ENCODE measurements at places on chromosomes 1 and 21.

DNA sequence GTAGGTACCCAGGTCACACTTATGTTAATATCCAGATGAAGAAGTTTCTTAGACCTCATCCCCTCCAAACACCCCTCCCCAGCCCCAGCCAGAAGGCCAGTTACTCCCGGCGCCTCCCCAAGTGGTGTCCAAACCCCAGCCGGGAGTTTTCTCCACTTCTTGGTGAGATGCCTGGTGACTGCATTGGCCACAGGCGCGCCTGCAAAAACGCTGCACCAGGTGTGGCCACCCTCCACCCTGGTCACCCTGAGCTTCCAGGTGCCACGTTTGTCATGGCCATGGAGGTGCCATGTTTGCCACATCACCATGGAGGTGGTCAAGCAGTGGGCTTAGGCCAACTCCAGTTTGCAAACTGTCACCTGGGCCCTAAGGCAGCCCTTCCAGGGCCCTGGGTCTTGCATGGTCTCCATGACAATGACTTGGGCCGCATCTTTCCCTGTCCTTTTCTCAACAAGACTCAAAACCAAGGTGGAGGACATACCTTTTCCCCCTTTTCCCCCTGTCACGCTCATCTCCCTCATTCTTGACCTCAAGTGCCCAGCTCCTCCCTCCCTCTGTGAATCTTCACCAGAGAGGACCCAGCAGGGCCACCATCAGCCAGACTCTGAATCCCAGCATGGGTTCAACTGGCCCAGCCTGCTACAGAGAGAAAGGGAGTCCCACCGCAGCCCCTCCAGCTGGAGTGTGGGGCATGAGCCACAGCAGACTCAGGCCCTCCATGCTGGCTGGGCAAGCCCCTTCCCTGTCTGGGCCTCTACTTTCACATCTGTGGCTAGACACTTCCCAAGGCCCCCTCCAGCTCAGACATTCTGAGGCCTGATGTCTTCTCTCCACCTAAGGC lies 125.9 kb upstream of the ZBTB40 start:
- no peak for DNase-seq

DNA sequence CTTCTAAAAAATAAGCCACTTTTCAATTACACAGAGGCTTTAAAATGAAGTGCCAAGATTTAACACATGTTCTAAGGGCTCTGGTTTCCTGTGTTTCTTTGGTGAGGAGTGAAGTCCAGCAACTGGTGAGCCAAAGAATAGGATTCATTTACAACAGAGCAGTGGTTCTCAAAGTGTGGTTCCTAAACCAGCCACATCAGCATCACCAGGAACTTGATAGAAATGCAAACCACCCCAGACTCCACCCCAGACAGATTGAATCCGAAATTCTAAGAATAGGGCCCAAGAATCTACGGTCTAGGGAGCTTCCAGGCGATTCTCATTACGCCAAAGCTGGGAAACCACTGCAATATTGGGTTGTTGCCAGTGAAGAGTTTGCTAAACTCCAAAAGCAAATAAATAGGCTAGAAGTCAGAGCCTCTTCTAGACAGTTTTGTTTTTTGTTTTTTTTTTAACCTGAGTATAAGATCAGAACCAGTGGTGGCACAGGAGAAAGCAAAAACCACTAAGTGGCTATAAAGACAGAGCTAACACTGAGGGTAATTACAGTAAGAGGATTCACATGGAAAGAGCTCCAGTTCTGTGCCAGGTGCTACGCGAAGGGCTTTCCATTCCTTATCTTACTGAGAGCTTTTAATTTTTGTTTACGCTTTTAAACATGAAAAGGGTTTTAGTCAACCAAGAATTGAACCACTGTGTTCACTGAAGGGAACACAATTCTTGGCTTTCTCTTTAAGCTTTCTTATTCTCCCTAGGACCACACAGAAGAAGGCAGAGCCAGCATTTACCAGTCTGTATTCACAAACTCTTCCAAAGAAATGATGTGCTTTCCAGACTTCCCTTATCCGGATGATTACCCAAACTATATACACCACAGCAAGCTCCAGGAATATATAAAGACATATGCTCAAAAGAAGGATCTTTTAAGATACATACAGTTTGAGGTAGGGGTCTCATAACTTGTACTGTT lies 42.4 kb upstream of the FMO2 start:
- DNase-seq = no peak

- DNase-seq = no peak
Measured at GRCh38 chr21:42387843-42388340, 8.0 kb downstream of the TMPRSS3 start.

DNA sequence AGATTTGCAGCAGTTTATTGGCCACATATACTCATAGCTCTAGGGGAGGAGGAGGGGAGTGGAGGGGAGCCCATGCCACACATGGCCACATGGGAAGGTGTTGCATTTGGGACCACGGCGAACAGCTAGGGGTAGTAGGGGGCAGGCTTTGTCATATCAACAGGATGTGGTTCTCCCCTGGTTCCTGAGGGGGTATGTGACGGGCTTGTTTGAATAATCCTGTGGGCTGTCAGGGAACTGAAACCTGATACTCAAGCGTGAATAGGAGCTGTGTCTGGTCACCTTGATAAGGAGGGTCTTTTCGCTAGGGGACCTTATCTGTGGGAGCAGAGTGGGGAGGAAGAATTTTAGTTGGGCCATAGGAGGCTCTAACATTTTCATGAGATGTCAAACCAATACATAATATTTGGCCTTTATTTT lies 264.7 kb downstream of the CTH start:
- no peak for DNase-seq

DNA sequence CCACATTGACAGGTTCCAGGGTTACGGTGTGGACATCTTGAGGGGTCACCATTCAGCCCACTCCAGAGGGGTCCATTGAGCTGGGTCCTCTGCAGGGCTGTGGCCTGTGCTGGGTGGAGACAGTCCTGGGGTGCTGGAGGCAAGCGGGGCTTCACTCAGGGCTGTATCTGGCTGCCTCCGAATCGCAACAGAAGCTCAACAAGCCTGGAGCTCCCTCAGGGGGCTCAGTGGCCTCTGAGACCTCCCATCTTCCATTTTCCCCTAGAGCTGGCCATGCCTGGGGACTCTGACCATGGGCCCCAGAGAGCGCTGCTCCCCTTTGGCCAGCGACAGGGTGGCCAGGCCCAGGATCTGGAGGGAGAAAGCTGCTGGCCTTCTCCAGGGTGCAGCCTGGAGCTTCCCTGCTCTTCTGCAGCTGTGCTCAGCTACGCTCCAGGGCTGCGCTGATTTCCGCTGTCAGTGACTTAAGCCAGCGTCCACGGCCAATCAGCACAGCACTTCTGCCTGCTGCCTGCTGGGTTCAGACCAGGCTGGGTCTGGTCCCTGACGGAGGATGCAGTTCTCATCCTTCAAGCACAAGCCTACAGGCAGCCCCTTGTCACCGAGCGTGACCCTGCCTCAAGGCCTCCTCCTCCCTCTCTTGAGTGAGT lies 45.0 kb upstream of the ADARB1 start:
- DNase-seq = no peak

Data from HAP-1 (cell line).